Effector CD4-positive, alpha-beta T cell (primary cell): ENCODE measurements at places on chromosomes 16 and 17.
A peak's percentile ranks its signal among the peaks of the same experiment; 100 is the strongest.

DNA sequence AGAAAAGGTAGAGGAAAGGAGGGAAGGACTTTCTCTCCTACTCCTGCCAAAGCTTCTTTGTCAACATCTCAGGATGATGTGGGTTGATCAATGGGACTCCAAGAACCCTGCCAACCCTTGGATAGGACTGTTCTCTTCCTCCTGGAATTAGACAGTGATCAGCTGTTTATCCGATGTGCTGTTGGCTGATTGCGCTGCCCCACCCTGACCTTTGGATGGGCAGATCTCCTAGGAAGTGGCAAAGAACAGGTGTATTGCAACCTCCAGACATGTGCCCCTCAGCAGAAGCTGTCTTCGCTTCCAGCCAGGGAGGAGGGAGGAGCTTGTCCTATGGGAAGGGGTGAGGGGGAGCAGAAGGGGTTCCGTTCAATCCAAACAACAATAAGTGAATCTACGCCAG is 30.5 kb downstream of the SLC5A11 start:
- no peak for DNase-seq

DNA sequence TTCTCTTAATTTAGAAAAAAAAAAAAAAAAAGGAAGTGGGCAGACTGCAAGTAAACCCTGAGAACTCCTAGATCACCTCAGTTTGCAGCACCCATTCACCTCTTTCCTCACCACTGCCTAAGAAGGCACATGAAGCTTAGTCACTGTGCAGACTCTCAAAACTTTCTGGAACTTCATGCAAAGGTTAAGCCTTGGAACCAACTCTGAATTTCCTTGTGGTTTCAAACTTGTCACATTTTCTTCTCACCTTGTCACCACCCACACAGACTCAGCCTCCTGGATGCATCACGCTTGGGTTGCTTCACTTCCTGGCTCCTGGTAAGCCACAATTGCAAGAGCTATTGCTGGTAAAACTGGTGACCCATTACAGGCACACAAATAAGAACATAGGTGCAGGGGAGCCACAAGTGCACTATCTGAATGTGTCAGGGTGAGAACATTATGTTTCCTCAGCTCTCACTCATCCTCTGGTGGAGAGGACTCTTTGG is 15.0 kb upstream of the CPD start:
- DNase-seq = peak; percentile 55

GRCh38 chr16:85220125-85220839 is 108.0 kb upstream of the CIBAR2 start:
- DNase-seq = no peak

- no peak for DNase-seq
Observed at GRCh38 chr17:64992325-64992802, 64.2 kb downstream of the GNA13 start.

DNA sequence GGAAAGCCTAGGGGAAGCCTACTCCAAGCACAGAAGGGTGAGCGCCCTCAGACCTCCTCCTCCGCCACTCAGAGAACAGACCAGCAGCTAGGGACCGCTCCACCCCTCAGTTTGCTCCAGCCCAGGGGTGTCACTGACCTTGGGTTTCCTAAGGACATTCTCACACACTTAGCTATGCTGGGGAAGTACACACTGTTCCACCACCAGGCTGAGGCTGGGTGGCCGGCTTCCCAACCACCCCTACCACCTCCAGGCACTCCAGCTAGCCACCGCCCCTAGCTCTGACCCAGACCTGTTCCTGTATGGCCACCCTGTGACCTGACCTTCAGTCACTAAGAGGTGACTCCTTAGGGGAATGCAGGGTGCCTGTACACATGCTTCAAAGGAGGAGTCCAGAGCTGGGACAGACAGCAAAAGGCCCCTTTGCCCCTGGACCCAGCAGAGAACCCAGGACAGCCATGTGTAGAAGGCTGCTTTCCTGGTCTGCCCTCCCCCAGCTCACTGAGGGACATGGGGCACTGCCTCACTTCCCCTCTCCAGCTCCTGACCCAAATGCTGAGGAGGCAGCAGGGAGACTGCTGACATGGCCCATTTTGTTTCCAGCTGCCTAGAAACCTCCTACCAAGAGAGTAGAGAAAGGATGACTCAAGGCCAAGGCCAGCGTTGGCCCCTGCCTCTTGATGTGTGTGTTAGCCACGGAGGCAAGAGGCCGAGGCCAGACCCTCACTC is 6.7 kb downstream of the HSPB9 start:
- no peak for DNase-seq

GRCh38 chr17:8611137-8611536 is 19.4 kb downstream of the MYH10 start:
- DNase-seq = no peak

DNA sequence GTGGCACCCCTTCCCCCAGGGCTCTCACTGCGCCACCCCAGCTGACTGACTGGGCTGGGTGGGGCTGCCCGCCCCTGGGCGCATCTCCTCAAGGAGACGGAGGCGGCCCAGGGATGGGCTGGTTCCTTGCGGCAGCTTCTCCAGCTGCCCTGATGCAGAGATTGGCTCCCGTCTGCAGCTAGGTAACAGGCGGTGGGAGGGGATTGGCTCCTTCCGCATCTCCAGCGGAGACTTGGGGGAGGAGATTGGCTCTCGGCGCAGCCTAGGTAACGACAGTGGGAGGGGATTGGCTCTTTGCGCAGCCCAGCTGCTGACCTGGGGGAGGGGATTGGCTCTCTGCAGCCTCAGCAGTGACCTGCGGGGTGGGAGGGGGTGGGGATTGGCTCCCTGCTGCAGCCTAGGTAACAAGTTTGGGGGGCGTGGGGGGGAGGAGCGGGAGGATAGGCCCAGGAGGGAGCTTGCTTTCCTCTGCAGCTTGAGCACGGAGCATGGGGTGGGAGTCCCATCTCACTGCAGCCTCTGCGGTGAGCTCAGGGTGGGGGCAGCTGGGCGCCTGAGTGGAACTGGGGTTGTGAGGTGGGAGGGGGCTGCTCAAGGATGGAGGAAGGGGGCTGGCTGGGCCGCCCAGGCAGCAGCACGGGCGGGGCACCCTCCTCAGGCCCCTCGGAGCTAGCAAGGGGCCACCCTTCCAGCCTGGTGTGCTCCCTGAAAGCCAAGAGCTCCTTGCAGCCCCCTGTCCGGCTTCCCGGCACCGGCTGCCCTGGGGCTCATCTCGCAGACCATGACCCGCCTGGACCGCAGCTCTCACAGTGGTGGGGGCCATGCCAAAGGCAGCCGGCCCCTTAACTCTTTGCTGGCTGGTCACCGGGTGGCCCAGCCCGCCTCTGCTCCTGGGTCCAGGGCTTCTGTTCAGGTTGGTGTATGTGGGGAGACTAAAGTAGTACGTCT is 6.4 kb downstream of the NFE2L1 start:
- no peak for DNase-seq

- DNase-seq = no peak
Observed at GRCh38 chr17:81384929-81385319, 10.3 kb upstream of the BAHCC1 start.

- DNase-seq = no peak
Observed at GRCh38 chr17:75308732-75309629, 19.7 kb upstream of the SLC25A19 start.

DNA sequence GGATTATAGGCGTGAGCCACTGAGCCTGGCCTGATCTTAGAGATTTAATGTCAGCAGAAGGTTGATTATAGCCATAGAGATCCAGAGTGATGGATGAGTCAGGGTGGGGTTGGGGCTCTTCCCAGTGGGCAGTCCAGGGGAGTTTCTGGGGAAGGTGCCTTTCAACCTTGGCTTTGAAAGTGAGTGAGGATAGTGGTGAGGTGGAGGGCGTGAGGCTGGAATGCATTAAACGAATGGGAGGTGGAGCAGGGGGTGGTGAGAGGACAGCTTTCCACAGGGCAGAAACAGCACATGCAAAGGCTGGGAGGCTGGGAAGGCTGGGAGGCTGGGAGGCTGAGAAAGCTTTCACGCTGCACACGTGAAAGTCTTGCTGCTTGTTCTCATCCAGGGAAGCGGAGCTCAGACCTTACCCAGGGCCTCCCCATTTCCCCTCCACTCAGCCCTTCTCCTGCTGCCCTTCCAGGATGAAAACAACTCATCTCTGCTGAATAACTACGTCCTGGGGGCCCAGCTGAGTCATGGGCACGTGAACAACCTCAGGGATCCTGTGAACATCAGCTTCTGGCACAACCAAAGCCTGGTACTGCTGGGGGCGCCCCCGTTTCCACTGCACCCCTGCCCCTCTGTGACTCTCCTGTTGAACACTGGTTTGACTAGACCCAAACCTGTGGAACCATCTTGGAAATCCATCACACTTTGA is 22.3 kb downstream of the ADGRG5 start:
- no peak for DNase-seq

- no peak for DNase-seq
Observed at GRCh38 chr16:30700491-30700890, 1.5 kb downstream of the SRCAP start.
